ENCODE measurements at places on chromosomes 4 and X.

- peak; percentile 41 for DNase-seq
Measured at GRCh38 chr4:11698846-11699590, 270.3 kb upstream of the HS3ST1 start.

DNA sequence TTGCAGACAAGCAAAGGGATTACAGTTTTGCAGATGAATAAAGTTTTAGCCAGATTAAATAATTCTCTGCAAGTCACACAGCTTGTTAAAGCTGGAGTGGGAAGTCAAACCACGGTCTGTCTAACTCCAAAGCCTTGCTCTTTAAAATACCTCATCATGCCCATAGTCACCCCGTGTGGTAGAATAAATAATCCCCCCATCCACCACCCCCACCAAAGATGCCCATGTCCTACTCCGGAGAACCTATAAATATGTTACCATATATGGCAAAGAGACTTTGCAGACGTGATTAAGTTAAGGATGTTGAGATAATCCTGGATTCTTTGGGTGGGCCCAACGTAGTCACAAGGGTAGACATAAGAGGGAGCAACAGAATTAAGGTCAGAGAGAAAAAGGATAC, 118.7 kb downstream of the BEND2 start:
- DNase-seq = no peak

DNA sequence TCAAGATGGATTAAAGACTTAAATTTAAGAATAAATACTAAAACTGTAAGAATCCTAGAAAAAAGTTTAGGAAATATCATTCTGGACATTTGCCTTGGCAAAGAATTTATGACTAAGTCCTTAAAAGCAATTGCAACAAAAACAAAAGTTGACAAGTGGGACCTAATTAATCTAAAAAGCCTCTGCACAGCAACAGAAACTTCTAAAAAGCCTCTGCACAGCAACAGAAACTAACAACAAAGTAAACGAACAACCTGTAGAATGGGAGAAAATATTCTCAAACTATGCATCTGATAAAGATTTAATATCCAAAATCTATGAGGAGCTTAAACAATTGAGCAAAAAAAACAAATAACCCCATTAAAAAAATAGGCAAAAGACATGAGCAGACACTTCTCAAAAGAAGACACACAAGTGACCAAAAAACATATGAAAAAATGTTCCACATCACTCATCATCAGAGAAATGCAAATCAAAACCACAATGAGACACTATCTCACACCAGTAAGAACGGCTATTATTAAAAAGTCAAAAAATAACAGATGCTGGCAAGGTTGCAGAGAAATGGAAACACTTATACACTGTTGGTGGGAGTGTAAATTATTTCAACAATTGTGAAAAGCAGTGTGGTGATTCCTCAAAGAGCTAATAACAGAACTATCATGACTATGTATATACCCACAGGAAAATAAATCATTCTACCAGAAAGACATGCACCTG, 5.5 kb upstream of the OPRPN start:
- DNase-seq = no peak

DNA sequence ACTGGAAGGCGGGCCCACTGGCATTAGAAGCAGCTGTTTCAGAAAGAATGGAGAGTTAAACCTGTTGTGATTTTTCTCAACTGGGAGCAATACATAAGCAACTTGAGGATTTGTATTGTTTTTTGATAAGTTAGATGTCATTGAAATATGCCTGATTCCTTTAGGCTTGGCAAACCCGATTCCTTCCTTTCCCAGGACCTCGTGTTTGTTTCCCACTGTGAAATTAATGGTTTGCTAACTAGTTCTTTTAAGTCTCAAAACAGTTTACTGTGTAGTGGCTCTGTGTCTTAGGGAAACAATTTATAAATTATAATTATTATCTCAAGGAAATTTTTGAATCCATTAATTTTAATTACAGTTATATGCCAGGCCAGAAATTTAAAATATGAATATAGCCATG, 218.0 kb downstream of the DCTD start:
- DNase-seq = no peak

- DNase-seq = peak; percentile 21
Measured at GRCh38 chrX:152170621-152171020, 32.2 kb upstream of the MAGEA10 start.

DNA sequence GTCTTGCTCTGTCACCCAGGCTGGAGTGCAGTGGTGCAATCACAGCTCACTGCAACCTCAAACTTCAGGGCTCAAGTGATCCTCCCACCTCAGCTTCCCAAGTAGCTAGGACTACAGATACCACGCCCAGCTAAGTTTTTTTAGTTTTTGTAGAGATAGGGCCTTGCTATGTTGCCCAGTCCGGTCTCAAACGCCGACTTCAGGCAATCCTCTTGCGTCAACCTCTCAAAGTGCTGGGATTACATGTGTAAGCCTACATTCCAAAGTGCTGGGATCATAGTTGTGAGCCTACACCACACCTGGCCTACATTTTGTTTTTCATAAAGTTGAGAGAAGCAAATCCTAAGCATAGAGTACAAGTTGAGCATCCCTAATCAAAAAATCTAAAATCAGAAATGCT, 42.2 kb downstream of the SMARCA5 start:
- DNase-seq = no peak

- DNase-seq = no peak
Measured at GRCh38 chr4:53113431-53114225, 251.5 kb downstream of the RASL11B start.

GRCh38 chrX:86102341-86102740, 45.9 kb upstream of the DACH2 start:
- DNase-seq = no peak

DNA sequence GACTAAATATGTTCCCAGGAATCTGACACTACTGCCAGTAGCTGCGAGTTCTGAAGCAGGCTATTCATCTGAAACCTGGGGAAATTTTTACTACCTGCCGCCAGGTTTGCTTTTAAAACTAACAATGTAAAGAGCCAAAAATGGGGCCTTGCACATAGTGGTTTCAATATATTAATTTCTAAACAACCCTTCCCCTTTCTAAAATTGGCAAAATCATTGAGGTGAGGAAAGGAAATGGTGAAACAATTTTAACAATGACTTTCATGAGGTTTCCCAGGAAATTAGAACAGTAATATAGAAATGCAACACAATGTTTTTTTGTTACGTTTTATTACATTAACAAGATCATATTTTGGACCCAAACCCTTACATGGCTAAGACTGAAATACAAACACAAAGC, 21.3 kb downstream of the FANCB start:
- DNase-seq = no peak

GRCh38 chr4:119477412-119478053, 151.1 kb downstream of the PDE5A start:
- no peak for DNase-seq

- DNase-seq = peak; percentile 42
Measured at GRCh38 chr4:185542626-185543315, 7.5 kb upstream of the PDLIM3 start.

DNA sequence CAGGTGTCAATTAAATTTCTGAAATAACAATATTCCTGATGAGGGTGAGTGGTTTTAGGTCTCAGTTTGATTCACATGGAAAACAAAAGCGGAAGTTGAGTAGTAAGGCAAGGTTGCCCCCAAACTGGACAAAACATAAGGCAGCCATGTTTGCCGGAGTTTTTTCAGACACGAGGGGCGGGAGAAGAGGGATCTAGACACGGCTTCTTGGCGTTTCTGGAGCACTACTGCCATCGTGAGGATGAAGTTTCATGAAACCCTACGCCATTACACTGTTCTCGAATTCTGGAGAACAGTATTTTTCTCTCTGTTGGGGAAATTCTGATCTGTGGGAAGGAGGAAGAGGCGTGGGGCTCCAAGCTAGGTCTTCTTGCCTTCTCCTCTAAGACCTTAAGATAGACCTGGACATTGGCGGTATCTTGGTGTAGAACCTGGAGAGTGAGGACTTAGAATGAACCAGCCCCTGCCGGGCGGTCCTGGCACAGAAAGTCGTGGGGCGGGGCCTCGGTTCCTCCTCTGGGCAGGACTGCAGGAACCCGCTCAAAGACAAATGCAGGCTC, 160.3 kb downstream of the OR13H1 start:
- peak; percentile 23 for DNase-seq

DNA sequence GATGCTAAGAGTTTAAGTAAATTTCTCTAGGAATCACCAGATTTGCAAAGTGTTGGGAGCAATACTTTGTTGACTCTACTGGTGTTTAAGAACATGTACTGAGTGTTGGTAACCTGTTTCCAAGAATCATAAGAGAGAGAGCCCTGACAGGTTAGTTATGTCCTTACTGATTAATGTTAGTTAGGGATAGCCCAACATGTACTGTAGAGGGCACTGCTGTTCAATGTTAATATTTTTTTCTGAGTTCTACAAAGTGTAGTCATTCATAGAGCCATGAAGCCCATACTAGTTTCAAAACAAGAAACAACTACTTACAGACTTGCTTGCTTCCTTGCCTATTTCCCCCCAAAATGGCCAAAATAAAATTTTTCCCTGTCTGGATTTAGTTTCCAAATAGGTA, 11.9 kb downstream of the TMPRSS11D start:
- DNase-seq = peak; percentile 78

DNA sequence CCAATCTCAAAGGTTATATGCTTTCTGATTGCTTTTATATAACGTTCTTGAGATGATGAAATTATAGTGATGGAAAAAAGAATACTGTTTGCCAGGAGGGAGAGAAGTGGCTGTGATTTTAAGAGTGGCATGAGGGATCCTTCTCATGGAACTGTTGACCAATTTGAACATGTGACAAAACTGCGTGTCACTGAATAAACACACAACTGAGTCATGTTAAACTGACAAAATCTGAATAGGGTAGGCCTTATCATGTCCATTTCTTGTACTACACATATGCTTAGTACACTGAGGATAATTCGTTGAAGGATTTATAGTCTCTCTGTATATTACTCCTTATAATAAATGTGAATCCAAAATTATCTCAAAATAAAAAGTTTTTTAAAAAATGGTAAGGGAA, 22.2 kb upstream of the HSPA4L start:
- no peak for DNase-seq

DNA sequence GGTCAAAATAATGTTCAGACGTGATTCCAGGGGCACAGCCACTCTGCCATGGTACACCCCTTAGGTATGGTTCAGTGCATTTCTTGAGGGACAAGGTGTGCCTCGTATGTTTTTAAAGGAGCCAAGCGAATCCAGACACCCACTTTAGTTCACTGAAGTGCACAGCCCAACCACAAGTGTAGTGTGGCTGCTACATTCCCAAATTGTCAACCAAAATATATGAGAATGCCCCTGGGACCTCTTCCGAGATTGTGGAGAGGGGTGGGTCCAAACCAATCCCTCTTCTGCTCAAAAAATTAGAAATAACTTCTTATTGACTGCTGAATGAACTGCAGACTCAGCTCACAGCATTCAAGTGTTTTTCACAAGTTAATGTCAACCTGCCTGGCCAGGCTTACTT, 7.4 kb upstream of the BRS3 start:
- DNase-seq = no peak

DNA sequence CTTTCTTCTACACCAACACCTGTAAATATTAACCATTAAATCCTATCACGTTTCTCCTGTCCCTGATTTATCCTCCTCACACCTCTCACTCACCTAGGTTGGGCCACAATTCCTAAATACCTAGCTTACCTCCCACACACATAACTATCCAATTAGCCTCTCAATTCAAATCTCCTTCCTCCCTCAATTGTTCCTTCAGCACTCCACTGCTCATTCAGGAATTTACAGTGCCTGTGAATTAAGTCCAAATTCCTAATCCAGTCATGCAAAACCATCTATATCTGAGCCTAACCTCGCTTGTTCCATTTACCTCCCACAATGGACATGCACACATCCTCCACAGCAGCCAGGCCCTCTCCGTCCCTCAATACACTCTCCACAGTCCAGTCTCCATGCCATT, 17.5 kb downstream of the ANXA5 start:
- DNase-seq = no peak

DNA sequence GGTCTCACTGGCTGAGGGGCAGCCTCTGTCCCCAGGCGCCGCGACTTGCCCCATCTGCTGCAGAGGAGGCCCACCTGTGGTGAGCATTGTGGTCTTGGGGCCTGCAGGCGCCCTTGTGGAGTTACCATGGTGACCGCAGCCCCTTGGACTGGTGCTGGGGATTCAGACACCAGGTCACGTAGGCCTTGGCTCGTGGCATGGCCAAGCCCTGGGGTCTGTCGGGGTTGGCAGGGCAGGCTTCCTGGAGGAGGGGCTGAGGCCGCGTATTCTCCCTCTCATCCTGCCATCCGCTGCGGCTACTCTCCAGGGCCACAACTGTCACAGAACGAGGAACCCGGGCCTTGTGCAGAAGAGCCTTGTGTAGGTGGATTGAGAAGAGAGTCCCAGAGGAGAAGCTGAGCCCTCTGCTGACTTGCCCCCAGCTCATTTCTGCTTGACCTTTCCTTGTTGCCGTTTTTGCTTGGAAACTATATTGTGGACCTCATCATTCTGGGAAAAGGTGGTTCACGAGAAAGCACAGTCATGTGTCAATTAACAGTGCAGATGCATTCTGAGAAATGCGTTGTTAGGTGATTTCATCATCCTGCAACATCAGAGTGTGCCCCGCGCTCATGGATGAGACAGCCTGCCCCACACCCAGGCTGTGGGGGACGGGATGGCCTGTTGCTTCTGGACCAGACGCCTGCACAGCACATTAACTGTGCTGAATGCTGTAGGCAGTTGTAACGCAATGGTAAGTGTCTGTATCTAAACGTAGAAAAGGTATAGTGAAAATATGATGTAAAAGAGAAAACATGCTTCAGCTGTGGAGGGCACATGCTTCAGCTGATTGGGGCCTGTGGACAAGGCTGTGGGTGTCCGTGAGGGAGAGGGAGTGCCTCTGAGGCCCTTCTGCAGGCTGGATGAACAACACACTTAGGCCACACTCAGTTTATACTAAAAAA, 38.5 kb downstream of the TRMT44 start:
- DNase-seq = peak; percentile 62

DNA sequence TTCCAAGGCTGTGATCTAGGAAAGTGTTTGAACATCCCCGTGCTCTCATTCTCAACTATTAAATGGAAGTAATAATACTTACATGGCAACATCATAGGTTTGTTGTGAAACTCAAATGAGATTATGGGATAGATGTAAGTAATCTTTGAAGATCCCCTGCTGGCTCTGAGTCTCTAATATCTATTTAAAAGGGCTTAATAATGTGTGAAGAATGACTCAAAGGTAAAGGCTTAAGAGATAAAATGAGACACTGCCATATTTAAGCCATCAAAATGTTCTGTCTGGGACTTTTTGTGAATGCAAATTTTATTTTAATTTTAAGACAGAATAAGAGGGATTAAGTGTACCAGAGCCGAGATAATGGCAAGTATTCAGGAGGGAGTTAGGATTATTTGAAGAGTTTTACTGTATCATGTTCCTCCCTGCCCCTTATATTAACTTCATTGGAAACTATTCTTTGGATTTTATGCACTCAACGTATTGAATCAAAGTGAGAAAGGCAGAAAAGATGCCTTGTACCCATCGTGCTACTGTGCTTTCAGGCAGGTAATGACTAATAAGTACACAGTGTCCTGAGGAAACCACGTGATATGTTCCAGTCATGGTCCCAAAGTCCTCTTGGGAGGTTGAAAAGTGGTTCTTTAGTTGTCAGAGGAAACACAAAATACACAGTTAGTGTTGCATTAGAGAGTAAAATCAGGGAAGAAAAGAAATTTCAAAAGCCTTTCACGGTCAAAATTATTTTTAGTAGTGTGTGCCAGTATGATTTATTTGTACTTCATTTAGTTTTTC, 192.4 kb downstream of the RBM46 start:
- DNase-seq = no peak
